ENCODE measurements at places on chromosomes 6 and 20.

GRCh38 chr6:47188588-47189021, 121.1 kb downstream of the TNFRSF21 start:
- DNase-seq: no peak

- no peak for DNase-seq
Measured at GRCh38 chr6:120938876-120939472, 395.3 kb downstream of the TBC1D32 start.

GRCh38 chr20:21523895-21524294, 10.0 kb upstream of the NKX2-2 start:
- no peak for DNase-seq

DNA sequence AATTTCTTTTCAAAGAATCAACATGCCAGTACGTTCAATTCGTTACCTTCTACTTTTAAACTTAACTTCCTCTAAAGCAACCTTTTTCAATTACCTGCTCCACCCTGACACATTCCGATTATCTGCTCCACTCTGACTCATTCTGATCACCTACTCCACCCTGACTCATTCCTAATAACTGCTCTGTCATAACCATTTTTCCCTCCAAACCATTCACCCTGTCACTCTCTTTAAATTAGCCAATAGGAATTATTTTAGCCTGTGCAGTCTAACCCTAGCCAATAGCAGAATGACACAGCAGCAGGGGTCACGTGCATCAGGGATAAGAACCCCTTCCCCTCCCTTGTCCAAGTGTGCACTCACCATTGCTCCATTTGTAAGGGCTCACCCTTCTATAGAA, 557.4 kb upstream of the EYS start:
- no peak for DNase-seq

- no peak for DNase-seq
Measured at GRCh38 chr6:3120765-3121089, 2.2 kb downstream of the BPHL start.

DNA sequence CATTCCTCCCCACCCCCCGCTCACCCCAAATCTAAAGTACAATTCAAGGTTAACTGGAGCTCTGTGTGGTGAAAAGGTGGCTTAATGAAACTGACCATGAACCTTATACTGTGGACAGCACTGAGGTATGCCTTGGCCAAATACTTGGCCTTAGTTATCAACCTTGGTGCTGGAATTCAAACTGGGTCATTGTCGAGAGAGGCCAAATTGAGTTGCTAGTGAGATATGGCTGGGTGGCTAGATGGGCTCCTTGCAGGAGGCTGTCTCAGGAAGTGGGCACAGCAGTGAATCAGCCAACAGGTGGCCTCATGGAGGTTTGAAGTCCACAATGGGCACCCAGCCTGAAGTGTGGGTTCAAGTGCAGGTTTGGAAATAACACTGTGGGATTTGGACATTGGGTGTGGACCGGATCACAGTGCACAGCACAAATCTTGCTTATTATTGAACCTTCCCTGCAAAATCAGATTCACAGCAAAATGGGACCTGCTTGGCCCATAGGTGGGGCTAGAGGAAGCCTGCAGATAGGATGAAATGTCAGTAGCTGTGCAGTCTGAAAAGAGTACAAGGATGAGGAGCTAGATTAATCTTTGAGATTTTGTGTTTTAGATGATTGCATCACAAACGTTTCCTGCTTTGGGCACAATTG, 5.6 kb upstream of the BTBD3 start:
- DNase-seq: no peak

DNA sequence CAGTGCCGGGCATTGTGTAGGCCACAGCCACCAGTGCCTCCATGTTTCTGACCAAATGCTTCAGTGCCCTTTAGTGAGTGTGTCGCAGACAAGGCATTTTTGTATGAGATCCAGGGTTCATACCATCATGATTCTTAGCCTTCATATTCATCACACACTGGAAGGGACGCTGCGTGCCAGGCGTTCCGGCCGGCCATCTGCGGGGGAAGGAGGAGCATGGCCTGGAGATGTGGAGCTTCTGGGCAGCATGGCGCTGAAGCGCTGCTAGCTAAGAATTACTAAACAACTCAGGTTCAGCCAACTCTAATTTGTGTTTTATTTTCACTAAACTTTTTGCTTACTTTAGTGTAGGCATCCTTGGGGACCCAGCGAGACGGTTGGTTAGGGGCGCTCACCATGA, 111.4 kb upstream of the EXOC2 start:
- DNase-seq: no peak

DNA sequence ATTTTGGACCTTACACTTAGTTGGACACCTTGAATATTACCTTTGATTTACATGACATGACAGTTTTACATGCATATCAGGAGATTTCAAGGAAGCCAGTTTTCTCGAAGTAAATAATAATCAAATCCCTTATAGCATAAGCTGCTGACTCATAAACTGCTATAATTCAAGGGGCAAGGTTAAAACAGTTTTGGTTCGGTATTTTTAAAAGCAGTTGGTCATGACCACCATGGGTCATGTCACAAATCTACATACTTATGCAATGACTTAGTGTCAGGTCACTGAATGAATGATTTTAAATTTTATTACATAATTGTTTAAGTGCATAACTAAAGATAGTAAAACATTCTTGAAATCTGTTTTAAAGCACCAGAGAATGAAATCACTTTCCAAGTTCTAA, 158.0 kb downstream of the DST start:
- no peak for DNase-seq

- no peak for DNase-seq
Measured at GRCh38 chr6:38599966-38600550, 39.7 kb downstream of the BTBD9 start.

GRCh38 chr6:88614316-88614877, 349.0 kb downstream of the RNGTT start:
- DNase-seq: no peak

DNA sequence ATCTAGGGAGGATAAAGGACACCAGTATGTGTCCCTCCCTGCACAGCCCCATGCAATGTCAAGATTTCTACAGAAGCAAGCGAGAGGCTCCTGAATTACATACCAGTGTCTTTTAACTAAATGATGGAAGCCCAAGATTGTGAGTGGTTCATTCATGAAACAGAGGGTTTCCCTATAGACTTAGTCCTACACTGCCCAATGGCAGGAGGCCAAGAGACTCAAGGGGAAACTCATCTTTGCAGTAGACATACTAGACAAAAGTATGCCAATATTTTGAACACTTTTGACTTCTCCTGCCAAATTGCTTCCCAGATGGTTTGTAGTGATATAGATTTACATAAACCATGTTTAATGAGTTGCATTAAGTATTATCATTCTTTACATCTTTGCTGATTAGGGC, 557.2 kb upstream of the JAG1 start:
- no peak for DNase-seq

GRCh38 chr6:111921103-111921502, 47.9 kb upstream of the FYN start:
- no peak for DNase-seq

- DNase-seq: no peak
Measured at GRCh38 chr6:73704260-73704659, 8.3 kb downstream of the CD109 start.

- DNase-seq: no peak
Measured at GRCh38 chr20:55166063-55166462, 690.7 kb downstream of the DOK5 start.

- DNase-seq: no peak
Measured at GRCh38 chr6:25448965-25449538, 169.9 kb downstream of the CARMIL1 start.

GRCh38 chr6:47007657-47008396, 34.3 kb downstream of the ADGRF1 start:
- DNase-seq: no peak

DNA sequence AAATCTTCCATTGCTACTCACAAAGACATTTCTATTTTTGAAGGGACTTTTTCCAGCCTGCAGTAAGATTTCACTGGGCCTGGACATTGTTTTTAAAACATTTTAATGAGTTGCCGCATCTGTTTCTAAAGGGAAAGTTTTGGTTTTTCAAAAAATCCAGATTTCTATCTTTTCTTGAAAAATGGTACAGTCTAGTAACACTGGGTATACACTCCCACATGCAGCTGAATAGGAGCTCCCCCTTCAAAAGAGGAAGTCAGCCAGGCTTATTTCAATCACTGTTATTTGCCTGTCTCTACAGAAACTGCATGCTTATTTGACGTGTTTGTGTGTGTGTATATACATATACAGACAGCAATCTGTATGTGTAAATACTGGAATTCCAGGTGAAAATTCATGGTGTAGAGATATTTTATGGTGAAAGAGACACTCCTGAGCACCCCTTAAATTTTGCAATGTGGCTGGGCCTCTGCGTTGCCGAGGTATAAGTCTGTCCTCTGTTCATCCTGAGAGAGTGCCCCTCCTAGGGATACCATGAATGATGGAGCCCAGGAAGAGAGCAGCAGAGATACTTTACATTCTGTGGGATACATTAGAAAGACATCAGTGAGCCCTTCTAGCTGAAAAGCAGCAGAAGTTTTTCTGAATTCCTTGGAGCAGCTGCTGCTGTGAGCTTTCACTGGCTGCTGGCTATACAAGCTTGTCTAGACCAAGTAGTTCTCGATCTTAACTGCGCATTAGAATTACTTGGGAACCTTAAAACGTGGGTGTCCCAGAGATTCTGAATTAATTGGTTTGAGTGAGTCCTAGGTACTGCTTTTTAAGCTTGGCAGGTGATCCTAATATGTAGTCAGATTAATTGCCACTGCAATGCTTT, 12.0 kb upstream of the ABRACL start:
- no peak for DNase-seq

- DNase-seq: no peak
Measured at GRCh38 chr6:117288083-117288715, 22.8 kb downstream of the VGLL2 start.

GRCh38 chr20:8318965-8319625, 187.0 kb downstream of the PLCB1 start:
- DNase-seq: no peak

DNA sequence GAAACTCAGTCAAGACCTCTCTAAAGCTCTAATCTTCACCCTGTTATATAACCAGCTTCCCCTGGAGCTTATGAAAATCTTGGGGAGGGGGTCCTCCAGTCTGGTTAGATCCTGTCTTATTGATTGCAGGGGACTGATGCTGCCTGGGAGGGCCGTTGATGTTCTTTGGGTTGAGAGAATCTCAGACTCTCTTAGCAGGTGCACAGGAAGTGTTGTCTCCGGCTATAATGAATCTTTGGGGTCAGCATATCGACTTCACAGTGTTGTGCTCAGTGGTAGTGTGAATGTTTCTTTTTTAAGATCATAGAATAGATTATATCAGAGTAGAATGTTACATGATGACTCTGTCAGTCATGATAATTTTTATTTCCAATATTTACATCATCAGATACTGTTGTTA, 2.8 kb upstream of the ECI2 start:
- DNase-seq: no peak

- no peak for DNase-seq
Measured at GRCh38 chr6:74606582-74607071, 599.2 kb downstream of the COL12A1 start.

DNA sequence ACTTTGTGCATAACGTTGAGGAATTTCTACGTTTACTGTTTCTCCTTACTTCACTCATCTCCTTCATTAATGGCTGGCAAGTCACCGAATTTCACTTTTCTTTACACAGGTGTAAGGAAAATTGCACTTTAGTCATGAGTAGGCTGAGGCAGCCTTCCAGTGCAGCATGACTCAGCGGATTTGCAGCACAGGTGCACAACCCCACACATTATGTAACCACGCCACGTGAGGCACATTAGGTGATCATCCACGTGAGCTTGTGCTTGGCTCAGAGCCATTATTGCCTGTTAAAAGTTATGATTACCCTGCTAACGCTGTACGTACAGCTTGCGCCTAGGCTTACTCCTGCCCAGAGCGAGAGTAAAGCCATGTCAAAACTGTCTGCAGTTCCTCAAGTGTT, 158.8 kb downstream of the NKAIN2 start:
- no peak for DNase-seq

DNA sequence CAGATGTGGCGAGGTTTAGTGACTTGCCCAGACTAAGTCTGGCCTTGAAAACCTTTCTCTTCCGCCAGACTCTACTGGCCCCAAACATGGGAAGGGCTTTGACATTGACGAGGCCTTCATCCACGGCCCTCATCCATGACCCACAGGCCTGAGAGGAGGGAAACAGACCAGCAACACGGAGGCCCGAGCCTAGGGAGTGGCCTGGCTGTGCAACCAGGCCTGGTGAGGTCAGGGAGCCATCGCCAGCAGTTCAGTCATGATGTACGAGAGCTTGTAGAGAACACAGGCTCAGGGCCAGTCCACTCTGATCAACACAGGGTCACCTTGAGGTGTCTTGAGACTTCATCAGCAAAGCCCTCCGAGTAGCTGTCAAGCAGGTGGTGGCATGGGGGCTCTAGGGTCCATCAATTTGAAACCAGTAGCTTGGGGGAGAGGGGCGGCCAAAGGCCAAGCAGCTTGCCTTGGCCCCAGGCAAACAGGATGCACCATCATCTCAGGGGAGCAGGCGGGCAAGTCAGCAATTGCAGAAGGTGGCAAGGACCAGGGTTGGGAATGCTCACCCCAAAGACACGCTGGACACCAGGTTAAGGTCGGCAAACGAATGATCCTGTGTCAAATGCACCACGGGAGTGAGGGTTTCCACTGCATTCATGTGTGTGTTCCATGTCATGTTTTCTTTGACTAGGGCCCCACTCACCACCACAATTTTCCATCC, 36.1 kb downstream of the GFOD1 start:
- no peak for DNase-seq

- no peak for DNase-seq
Measured at GRCh38 chr20:4904127-4904860, 97.0 kb downstream of the SLC23A2 start.

GRCh38 chr20:60054716-60055634, 96.8 kb downstream of the CDH26 start:
- DNase-seq: no peak

- DNase-seq: no peak
Measured at GRCh38 chr6:7673063-7673536, 52.8 kb upstream of the BMP6 start.

Data from effector CD4-positive, alpha-beta T cell (primary cell).